ENCODE measurements at places on chromosomes 7 and 10.

- H3K36me3 ChIP-seq: no peaks in the 10 kb centered on the region
- H3K4me1 ChIP-seq: no peaks in the 10 kb centered on the region
- no peak for DNase-seq
- H3K27me3 ChIP-seq: no peaks in the 10 kb centered on the region
Observed at GRCh38 chr10:91006752-91007346, 86.0 kb upstream of the ANKRD1 start.

DNA sequence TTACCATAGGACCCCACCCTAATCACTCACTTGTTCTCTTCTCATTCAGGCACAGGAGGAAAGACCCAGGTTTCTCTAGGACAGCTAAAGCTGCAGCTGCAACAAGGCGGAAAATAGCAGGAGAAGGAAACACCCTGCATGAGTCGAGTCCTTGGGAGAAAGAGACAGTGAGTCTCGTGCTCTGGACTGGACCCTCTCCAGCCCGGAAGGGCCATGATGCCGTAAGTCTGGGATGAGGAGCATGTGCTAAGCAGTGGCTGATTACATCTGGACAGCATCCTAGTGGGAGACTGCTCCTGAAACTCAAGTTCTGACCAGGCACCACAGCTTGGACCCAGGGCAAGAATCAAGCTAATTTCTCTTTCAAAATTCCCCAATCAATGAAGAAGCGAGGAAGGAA, 39.4 kb downstream of the FBXW4 start:
- H3K27me3 ChIP-seq: no peaks in the 10 kb centered on the region
- no peak for DNase-seq
- H3K27ac ChIP-seq: no peak overlapping the region
- H3K4me1 ChIP-seq: peaks cover 29% of the 10 kb centered on the region

DNA sequence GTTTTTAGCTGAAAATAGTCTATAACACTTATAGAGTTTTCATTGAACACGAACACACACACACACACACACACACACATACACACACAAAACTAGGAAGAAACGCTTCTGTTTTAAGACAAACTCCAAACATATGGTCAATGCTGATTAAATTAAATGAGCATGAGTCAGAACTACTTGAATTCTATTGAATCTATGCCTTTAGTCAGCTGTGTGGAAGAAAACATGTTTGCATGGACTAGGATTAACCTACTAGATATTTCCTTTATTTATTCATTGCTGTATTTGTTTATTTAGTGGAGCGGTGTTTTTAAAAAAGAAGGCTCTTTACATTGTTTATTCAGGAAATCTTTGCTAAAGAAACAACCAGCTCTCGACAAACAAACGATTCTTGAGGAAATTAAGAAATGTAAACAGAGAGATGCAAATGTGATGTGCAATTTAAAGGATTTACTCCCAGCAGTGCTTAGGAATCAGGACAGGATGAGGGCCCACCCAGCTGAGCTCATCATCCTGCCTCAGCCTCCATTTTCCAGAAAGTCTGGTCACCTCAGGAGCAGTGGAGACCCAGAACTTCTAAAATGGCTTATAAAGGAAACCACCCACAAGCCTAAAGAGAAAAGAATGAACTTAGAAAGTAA, 83.2 kb downstream of the PDE1C start:
- H3K27ac ChIP-seq: no peak overlapping the region
- H3K36me3 ChIP-seq: no peaks in the 10 kb centered on the region
- no peaks in the 10 kb centered on the region for H3K27me3 ChIP-seq
- H3K4me3 ChIP-seq: no peak overlapping the region
- H3K4me1 ChIP-seq: peaks cover 3% of the 10 kb centered on the region

DNA sequence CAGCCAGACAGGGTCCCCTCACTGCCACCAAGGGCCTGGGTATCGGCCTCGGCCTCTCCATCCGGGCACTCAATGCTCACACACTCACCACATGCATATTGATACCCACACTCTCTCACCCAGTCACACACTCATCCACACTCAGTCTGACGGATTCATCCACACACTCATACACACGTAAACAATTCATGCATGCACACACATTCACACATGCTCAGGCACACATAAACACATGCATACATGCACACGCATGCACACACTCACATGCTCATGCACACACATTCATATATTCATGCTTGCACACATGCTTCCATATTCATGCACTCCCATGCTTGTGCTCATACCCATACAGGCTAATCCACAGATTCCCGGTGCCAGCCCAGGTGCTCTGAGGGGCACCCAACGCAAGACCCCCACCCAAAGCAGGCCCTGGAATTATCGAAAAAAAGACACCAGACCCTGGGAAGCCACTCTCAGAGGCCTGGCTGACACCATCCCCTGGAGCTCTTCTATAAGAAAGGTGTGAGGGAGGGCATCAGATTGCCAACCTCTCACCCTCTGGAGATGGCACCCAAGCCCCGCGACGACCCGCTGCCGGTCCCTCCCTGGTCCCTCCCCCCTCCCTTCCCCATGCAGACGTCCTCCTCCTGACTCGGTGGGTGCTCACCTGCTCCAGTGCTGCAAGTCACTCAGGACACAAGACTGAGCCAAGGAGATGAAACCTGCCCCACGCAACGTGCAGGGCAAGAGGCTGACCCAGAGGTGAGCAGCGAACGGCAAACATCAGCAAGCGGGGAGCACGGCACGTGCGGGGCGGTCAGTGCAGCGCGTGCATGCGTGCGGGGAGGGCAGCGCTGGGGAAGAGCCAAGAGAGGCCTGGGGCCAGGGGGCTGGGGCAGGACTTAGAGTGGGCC, 15.2 kb downstream of the STK32C start:
- no peaks in the 10 kb centered on the region for H3K27me3 ChIP-seq
- no peak for DNase-seq
- H3K36me3 ChIP-seq: no peaks in the 10 kb centered on the region
- no peak overlapping the region for H3K27ac ChIP-seq
- no peaks in the 10 kb centered on the region for H3K4me1 ChIP-seq

DNA sequence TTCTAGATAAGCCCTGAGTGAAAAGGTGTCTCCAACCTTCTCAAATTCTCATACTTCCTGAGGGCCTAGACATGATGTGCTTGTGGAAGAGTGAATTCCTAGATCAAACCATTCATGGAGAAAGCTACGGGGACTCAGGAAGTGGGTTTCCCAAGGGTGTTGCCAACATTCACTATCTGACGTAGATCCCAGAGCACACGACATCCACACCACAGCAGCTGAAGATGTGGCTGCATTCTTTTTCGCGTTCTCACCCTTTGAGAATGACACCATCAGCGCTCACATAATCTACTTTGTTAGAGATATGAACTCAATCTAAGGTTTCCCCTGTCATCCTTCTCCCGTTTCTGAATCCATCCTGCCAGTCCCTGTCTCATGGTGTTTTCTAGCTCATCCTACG, 290.8 kb downstream of the DNAJB6 start:
- H3K27ac ChIP-seq: no peak overlapping the region
- no peaks in the 10 kb centered on the region for H3K27me3 ChIP-seq
- no peaks in the 10 kb centered on the region for H3K4me1 ChIP-seq
- H3K36me3 ChIP-seq: no peaks in the 10 kb centered on the region
- H3K4me3 ChIP-seq: no peak overlapping the region

DNA sequence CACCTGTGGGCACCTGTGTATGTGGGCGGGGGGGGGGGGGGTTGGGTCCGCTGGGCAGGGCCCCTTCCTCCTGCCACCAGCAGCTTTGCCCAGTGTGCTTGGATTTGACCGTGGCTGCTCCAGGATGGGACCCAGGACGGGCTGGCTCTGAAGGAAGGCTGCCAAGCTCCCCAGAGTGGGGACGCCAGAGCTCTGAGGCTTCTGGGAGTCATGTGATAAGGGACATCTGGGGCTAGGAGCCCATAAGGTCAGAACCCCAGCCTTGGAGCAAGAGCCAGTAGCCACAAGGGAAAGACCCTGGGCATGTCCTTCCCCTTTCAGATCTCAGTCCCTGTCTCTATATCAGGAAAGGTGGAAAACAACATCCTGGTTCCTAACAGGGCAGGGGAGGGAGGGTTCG, 21.8 kb upstream of the AMZ1 start:
- H3K4me1 ChIP-seq: no peaks in the 10 kb centered on the region
- no peak for DNase-seq
- H3K36me3 ChIP-seq: no peaks in the 10 kb centered on the region

- DNase-seq: no peak
- peaks cover 3% of the 10 kb centered on the region for H3K36me3 ChIP-seq
- H3K4me3 ChIP-seq: no peak overlapping the region
- H3K27me3 ChIP-seq: no peaks in the 10 kb centered on the region
- H3K4me1 ChIP-seq: no peaks in the 10 kb centered on the region
- no peak overlapping the region for H3K27ac ChIP-seq
Observed at GRCh38 chr7:156675721-156676120, 35.1 kb downstream of the RNF32 start.

DNA sequence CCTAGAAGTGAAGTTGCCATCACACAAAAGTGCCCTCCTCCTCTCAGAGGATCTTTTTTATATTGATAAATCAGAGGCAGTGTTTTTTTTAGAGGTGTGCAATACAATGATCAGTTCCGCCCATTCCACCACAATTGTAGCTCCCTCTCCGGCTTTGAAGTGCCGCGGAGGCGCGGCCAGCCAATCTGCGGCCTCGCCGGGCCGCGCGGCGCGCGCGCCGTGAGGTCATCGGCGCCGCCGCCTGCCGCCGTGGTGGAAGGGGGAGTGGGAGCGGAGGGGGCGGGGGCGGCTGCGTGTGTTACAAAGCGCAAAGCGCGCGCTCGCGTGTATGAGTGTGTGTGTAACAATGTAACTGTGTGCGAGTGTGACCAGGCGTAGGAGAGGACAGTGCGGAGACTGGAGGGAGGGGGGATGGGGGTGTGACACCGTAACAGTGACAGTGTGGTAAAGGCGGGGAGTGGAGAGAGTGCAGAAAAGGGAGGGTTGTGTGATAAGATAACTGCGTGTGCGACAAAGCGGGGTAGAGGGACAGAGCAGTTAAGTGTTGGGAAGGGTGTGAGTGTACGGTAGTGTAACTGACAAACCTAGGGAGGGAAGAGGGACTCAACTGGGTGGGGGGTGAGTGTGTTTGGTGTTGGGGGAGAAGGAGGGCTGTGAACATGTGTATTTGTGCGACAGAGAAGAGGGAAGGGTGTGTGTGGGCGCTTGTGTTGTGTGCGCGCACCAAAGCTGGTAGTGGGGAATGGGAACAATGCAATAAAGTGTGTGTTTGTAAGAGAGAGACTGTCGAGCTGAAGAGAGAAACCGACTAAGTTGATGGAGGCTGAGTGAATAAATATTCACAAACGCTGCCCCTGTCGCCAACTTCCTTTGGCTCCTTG, at the start of gene SP8:
Gene SP8 (minus strand): TSS at position 108 of the 881 bp plus-strand sequence. CDS start 88 bp downstream, at position 20.
- peaks cover 77% of the 10 kb centered on the region for H3K27me3 ChIP-seq
- peak; percentile 90 for DNase-seq
- H3K4me1 ChIP-seq: peaks cover 56% of the 10 kb centered on the region
- peak within 1 kb of the TSS; percentile 63 for H3K4me3 ChIP-seq
- peak within 1 kb of the TSS; percentile 52 for H3K27ac ChIP-seq

- H3K36me3 ChIP-seq: no peaks in the 10 kb centered on the region
- no peaks in the 10 kb centered on the region for H3K27me3 ChIP-seq
- H3K4me3 ChIP-seq: no peak overlapping the region
- DNase-seq: no peak
- H3K4me1 ChIP-seq: no peaks in the 10 kb centered on the region
Observed at GRCh38 chr7:110407706-110408105, 683.2 kb upstream of the LRRN3 start.

- H3K27ac ChIP-seq: no peak overlapping the region
- H3K36me3 ChIP-seq: no peaks in the 10 kb centered on the region
- H3K4me3 ChIP-seq: no peak overlapping the region
- no peaks in the 10 kb centered on the region for H3K4me1 ChIP-seq
- no peaks in the 10 kb centered on the region for H3K27me3 ChIP-seq
Observed at GRCh38 chr10:76479103-76479790, 1047.8 kb downstream of the LRMDA start.

All from GM23338 (cell line).